ENCODE measurements at places on chromosomes 2 and 18.
A peak's percentile ranks its signal among the peaks of the same experiment; 100 is the strongest.

GRCh38 chr2:206988884-206989283 is 49.6 kb downstream of the CPO start:
- DNase-seq, result no peak

- peak; percentile 18 for DNase-seq
These were observed 16.0 kb upstream of the MSGN1 start for GRCh38 chr2:17800219-17800618.

- DNase-seq, result no peak
These were observed 337.7 kb upstream of the CHAC2 start for GRCh38 chr2:53429901-53430300.

DNA sequence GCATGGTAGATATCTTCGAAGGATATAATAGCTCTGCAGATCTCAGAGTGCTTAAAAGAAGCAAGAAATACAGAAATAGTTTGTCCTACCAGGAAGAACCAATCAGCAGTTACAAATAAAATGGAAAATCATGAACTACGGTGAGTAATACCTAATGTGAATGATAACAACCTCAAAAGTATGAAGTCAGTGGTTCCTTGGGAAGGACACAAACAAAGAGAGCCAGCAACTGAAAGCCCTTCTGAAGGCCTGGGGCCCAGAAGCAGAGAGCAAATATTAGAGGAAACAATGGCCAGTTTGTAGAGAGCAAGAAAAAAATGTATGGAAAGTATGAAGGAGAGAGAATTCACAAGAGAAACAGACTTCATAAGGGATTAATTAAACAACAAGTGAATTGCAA is 226.8 kb upstream of the CHST9 start:
- DNase-seq, result no peak

- no peak for DNase-seq
These were observed 28.0 kb downstream of the DIPK1C start for GRCh38 chr18:74429096-74429495.

Data from IMR-90 (cell line).